ENCODE measurements at places on chromosomes 2 and 18.

DNA sequence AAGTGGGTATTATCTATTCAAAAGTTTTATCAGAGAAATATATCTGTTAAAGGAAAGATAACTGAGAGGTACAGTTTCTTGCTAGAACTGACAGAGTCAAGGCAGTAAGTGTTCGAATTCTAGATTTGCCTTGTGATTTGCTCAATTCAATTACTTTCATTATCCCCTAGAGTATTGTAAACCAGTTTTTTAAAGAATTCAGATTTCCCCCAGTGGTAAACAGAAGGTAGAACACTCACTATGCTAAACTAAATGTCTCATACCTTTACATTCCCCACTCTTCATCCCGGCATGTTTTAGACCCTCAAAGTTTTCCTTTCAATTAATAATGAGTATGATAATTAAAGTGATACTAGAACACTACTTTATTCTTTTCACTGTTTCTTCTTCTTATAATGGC, 28.6 kb downstream of the TTC21B start:
- DNase-seq = no peak

GRCh38 chr18:36160959-36161371, 26.3 kb upstream of the MOCOS start:
- DNase-seq = no peak

- no peak for DNase-seq
These were observed 39.6 kb upstream of the STAT4 start for GRCh38 chr2:191190435-191190834.

DNA sequence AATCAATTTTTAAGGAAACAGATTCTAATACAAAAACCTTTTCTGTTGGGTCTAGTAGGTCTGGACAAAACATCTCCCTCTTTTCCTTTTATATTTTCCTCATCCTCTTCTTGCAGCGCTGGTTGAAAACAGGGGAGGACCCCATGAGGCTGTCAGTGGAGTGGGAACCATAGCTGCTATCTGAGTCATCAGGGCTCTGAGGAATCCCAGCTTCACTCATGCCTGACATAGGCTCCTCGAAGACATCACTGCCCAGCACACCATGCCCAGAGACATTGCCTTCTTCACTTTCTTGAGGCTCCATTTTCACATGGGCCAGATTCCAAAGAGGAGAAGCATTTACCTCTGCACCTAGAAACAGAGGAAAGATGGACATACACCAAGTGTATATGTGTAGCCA, 10.0 kb downstream of the SUPT7L start:
- no peak for DNase-seq

- DNase-seq = no peak
These were observed 124.5 kb upstream of the CTDP1 start for GRCh38 chr18:79554945-79555645.

- DNase-seq = no peak
These were observed 29.4 kb downstream of the CERKL start for GRCh38 chr2:181627545-181627944.

- DNase-seq = no peak
These were observed 11.1 kb downstream of the CAVIN2 start for GRCh38 chr2:191835539-191836350.

Measured in neuronal stem cell (in vitro differentiated cells).